Fibroblast of the aortic adventitia (primary cell): ENCODE measurements at places on chromosomes 16 and 17. TPM values are rescaled to one million over a fixed set of nuclear protein-coding genes. Genes with fewer than 3 reads are reported as not detected.

DNA sequence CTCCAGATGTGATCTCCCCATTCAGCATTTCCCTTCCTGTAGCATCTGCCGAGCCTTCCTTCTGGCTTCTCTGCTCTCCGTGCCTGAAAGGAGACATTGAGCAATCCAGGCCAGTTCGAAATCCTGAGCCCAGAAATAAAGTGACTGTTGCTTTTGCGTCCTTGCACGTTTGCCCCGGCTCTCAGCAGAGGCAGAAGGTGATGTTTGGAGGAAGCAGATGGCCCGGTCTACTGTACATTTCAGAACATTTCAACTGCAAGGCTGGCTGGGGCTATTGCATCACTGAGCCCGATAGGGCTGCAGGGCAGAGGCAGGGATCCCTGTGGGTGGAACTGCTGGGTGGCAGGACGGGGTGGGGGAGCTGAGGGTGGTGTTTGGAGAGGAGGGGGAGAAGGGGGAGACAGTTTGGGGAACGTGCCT lies 29.4 kb downstream of the IRF8 start:
- peak; percentile 29 for DNase-seq

DNA sequence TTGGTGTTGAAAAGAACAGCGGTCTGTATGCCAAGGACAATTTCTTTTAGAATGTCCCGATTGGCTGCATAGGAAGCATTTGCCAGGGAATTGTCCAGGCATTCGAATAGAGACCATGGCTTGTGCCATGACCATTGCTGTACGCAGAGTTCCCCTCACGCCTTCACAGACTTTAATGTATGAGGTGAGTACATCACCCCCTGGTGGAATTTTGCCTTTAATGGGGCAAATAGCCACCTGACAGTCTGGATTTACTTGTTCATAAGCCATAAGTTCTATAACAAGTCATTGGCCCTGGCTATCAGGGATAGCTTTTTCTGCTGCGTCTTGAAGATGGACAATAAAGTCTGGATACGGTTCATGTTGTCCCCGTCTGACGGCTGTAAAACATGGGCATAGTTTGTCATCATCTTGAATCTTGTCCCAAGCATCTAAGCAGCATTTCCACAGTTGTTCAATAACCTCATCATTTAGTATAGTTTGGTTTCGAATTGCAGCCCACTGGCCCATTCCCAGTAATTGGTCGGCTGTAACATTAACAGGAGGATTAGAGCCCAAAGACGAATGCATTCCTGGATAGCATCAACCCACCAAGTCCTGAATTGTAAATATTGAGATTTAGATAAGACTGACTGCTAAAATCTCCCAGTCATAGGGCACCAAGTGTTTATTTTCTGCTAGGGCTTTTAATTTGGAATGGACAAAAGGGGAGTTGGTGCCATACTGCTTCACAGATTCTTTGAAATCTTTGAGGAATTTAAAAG lies 67.7 kb upstream of the ARL4D start:
- DNase-seq, result no peak

USP31 gene
- total RNA-seq, result 5.2 and 9.0 TPM in 2 replicates

GRCh38 chr16:86176462-86176861 lies 277.5 kb downstream of the IRF8 start:
- no peak for DNase-seq

GGT6 gene
- not detected in 2 replicates for total RNA-seq

GP1BA gene
- not detected in 2 replicates for total RNA-seq

GRCh38 chr17:18977021-18977420 lies 25.1 kb downstream of the SLC5A10 start:
- DNase-seq, result no peak

DNA sequence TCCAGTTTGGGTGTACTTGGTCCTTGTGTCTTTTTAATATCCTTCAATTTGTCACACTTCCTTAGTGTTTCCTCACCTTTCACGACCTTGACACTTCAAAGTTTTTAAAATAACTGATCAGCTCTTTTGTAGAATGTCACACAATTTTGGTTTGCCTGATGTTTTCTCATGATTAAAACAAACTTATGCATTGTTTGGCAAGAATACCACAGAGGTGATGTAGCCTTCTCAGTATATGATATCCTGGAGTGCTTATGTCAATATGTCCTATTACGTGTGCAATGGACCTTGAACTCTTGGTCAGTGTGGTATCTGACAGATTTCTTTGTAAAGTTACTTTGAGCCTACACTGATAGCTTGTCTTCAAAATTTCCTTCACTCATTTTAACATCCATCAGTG lies 297.4 kb downstream of the CNTNAP4 start:
- no peak for DNase-seq

DNA sequence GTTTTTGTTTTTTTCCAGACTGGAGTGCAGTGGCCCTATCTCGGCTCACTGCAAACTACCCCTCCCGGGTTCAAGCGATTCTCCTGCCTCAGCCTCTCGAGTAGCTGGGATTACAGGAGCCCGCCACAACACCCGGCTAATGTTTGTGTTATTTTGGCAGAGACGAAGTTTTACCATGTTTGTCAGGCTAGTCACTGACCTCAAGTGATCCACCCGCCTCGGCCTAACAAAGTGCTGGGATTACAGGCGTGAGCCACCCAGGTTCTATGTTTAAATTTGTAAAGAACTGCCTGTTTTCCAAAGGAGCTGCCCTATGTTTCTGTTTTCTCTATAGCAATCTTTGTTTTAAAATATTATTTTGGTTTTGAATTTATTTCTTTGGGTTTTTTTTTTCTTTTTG lies 13.8 kb upstream of the C16orf87 start:
- no peak for DNase-seq

DNA sequence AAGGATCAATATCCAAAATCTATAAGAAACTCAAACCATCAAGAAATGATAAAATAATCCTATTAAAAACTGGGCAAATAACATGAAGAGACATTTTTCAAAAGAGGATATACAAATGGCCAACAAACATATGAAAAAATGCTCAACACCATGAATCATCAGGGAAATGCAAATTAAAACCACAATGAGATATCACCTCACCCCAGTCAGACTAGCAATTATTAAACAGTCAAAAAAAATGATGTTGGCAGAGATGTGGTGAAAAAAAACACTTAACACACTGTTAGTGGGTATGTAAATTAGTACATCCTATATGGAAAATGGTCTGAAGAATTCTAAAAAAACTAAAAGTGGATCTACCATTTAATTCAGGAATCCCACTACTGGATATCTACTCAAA lies 379.0 kb upstream of the SOX9 start:
- DNase-seq, result no peak

- DNase-seq, result peak; percentile 39
Observed at GRCh38 chr17:72788950-72789585, 303.4 kb downstream of the SLC39A11 start.

DNA sequence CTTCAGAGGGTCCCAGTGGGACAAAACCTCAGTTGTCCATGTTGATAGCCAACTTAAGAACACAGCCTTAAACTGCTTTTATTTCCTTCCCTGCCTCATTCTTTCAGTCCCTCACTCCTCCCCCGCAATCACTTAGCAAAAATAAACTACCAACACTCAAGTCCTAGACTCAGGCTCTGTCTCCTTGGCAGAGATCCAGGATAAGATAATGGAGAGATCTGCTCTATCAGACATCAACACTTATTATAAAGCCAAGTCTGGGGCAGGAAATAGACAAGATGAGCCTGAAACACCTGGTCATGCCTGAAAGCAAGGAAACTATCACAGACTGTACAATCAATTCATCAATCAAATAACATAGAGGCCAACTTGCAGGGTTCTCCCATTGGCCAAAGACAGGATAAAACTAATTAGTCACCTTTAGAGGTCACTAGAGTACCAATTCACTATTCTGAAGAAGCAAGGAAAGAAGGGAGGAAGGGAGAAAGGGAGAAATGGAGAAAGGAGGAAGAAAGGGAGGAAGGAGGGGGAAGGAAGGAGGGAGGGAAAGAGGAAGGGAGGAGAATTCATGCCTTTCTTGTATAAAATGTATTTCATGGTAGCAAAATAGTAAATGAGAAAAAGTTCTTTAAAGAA lies 15.7 kb downstream of the HYDIN start:
- DNase-seq, result peak; percentile 3

COL1A1 gene
- total RNA-seq, result 2,633 and 16,513 TPM in 2 replicates
